ENCODE measurements at places on chromosomes 3 and 15.

DNA sequence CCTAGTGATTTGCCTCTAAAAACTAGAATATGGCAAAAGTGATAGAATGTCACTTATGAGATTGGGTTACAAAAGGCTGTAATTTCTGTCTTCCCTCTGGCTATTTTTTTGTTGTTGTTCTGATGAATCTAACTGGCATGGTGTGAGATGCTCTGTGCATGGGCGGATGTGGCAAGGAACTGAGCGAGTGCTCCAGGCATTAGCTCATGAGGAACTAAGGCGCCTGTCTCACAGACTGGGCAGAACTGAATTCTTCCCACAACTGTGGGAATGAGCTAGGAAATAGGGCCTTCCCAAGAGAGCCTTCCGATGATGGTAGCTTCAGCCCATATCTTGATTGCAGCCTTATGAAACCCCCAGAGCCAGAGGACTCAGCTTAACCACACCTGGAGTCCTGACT lies 222.5 kb downstream of the NR2F2 start:
- no peak for DNase-seq

GRCh38 chr3:108222853-108223565 lies 785 bp upstream of the IFT57 start:
- no peak for DNase-seq

GRCh38 chr3:55615694-55616295 lies 128.7 kb upstream of the WNT5A start:
- DNase-seq = no peak

DNA sequence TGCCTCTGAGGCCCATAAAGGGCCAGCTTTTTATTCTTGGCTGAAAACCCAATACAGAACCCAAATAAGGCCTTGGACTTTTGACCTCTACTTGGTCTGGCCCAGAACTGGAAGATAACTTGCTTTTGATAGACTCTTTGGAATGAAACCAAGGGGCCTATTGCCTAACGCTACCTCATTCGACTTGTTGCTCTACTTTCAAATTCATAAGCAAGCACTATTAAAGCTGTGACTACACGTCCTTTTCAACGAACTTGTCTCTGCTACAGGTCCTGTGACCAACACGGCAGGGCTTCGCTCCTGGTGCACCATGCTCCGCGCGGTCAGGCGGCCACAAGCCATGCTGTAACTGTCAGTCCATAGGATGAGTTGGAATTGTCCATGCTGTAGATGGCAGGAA lies 385.4 kb downstream of the MFSD1 start:
- DNase-seq = no peak

GRCh38 chr3:150610785-150611184 lies 7.7 kb downstream of the SELENOT start:
- no peak for DNase-seq

DNA sequence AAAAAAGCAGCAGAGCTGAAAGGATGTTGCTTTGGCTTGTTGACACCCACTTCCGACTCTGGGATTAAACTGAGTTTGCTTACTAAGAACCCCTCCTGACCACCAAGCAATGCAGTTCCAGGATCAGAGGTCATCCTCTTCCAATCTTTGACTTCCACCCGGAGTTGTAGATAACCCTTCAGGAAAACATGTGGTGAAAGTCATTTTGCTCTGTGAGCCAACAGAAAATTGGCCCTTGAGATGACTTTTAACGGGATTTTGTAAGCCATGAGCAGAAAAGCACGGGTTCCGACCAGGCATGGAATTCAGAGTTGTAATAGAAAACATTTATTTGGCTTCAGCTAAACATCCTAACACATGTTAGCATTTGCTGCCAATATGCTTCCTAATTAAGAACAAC lies 171.6 kb upstream of the NR2F2 start:
- DNase-seq = no peak

- no peak for DNase-seq
Measured at GRCh38 chr3:105348307-105348706, 18.4 kb upstream of the ALCAM start.

GRCh38 chr15:80210611-80211573 lies 41.1 kb downstream of the CTXND1 start:
- no peak for DNase-seq

DNA sequence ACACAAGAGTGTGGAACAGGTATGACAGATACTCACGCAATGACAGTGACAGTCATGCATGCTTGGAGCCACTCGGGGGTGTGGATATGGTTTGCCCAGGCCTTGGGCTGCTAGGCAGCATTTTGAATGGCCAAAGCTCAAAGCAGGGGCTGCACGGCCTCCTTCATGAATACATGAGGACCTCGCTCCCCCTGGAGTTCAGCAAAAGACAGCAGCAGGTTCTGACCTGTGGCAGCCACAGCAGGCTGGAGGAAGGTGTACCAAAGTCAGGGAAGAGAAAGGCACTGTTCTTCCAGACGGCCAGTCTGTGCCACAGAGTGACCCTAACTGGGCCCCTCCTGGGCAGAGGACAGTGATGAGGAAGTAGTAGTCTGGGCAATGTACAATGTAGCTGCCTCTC lies 88.2 kb upstream of the C2CD4B start:
- DNase-seq = no peak

- no peak for DNase-seq
Measured at GRCh38 chr3:29322586-29322985, 41.7 kb downstream of the RBMS3 start.

DNA sequence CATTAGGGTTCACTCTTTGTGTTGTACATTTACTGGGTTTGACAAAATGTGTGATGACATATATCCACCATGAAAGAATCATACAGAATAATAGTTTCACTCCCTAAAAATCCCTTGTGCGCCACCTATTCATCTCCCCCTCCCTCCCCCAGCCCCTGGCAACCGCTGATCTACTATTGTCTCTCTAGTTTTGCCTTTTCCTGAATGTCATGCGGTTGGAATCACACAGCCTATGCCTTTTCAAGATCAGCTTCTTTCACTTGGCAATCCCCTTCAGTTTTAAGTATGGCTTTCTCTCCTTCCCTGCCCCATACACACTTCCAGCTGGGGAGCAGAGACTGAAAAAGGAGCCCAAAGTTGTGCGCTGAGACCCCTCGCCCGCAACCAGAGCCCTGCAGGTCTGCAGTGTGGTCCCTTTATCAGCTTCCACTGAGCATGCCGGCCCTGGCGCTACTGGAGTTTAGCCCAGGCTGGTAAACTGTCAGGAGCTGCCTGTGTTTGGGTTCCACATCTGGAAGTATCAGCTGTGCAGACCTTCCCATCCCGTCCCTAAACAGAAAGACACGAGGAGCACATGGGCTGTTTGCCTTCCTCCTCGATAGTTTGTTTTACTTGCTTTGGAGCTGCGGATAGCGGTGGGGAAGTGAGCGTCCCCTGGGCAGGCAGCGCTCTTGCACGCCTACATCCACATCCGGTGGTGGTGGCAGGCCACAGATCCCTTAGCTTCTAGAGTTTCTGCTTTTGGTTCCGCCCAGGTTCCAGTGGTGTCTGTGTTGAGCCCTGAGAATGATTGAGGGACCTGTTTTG lies 12.3 kb downstream of the BOC start:
- DNase-seq = no peak

GRCh38 chr3:19149368-19149767 lies 1.1 kb downstream of the KCNH8 start:
- peak; percentile 4 for DNase-seq

DNA sequence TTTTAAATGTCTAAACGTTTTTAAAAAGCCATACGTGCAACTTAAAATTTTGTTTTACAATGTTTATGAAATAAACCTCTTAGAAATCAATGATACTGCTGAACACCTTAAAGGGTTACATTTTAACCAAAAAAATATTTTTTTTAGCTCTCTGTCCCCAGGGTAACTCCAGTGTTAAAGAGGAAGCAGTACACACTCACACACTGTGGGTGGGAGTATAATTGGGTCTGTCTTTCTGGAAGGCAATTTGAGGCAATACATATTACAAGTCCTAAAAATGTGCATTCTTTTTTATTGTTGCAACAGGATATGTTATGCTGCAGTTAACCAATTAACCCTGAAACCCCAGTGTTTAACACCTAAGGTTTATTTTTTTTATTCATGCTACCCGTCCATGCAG lies 34.1 kb downstream of the WHAMM start:
- no peak for DNase-seq

DNA sequence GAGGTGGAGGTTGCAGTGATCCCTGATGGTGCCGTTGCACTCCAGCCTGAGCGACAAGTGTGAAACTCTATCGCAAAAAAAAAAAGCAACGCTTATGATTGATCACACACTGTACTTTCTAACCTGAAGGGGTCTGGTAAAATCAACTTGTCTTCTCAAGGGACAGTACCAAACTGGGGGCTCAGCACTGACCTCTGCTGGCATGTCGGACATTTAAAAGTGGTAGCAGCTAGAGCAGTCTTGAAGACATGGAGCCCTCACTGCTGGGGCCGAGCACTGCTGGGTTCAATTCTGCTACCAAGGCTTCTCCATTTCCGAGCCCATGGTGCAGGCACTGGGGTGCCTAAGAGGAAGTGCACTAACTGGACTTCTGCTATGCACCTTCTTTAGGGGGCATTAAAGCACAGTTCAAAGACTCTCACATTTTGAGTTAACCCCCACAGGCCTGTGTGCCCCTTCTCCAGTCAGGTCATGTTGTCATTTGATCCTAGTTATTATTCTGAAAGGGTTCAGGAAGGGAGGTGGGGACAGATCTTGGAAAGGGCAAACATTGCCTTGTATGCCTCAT lies 26.4 kb upstream of the LAMP3 start:
- no peak for DNase-seq

GRCh38 chr15:77476995-77477394 lies 56.3 kb downstream of the HMG20A start:
- DNase-seq = no peak

GRCh38 chr3:46564190-46565021 lies 1.7 kb downstream of the LRRC2 start:
- no peak for DNase-seq

DNA sequence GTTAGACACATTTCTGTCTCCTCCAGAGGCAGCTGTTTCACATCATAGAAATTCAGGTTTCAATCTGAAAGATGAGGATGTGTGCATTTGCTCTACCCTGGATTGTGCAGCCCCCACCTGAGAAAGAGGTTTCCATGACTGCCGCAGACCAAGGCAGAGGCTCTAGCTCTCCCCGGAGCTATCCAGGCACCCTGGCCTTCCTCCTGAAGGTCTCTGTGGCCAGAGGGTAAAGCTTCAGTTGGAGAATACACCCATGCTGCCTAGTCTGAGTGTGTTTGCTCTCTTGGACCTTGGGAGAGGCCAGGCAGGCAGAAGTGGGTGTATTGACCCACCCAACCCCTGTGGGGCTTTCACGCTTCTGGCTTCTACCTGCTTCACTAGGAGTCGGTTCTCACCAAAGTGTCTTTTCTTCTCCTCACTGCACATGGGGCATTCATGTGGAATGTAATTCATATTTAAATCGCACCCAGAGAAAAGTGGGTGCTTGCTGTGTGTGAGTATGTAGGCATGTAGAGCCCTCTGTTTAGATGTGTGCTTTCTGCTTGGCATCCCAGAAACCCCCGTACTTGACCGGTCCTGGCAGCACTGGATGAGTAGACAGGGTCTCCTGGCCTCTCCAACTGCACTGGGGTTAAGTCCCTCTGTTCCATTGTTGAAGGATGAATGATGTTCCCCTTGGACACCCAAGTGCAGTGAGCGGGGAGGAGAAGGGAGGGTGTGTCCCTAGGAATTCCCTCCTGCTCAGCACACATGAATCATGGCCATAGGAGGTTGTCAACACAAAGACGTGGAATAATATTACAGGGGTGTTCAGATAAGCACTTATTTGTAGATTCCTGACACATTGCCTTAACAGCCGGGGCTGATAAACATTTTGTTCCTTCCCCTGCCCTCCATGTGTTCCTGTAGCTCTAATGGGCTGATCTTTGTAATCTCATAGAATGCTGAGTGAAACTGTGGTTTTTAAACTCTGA lies 20.3 kb upstream of the RAB6B start:
- DNase-seq = no peak

DNA sequence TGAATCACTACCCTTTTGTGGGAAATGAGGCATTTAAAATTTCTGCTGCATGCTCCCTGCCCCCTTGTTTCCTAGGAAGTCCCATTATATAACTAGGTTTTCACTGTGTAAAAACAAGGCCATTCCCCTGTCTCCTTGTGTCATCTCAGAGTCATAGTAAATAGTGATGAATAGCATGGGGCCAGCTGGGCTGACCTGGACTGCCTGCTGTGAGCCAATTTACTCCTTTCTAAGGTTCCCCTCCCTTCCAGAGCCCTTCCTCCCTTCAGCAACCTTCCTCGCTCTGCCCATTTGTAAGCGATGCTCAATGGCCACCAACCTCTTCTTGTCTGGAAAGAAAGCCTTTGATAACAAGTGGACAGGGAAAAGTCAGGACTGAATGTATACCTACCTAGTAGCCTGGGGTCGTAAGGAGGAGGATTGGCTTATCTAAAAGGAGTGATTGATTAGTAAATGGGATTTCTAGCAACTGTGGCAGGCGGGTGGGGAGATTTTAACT lies 11.7 kb downstream of the ITGA11 start:
- no peak for DNase-seq

GRCh38 chr3:71916747-71917369 lies 131.9 kb upstream of the PROK2 start:
- DNase-seq = no peak

GRCh38 chr3:137761563-137762503 lies 2.3 kb upstream of the SOX14 start:
- DNase-seq = no peak

GRCh38 chr3:95629802-95630201 lies 1184.6 kb upstream of the EPHA6 start:
- no peak for DNase-seq

- no peak for DNase-seq
Measured at GRCh38 chr3:116601206-116601605, 108.4 kb upstream of the TUSC7 start.

DNA sequence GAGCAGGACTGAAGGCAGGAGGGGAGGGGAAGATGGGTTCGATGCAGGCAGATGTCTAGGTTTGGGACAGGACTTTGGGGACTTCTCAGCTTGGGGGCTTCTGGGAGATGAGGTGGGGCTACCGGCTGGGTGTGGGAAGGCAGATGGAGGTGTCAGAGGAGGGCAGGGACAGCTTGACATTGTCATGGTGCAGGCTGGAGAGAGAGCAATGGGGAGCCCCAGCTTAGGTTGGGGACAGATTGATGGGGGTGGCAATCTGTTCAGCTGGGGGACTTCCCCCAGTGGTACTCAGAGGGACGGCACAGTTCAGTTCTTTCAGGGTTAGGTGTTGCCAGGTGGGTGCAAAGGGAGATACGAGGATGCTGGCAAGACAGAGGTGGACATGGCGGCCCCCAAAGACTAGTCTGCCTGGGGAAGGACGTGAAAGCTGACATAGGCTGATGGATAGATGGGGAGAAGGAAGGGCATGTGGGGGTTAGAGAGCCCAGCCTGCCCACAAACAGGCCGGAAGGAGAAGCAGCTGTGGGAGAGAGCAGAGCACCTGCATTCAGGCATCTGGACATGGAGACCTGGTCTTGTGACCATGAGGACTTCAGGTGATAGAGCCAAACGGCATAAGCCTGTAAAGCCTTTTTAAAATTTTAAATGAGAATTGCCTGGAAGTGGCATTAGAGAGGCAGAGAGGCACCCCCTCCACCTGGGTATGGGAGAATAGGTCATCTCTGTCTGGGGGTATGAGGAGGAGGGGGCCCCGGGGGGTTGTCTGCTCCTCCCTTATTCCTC lies 21.1 kb downstream of the ACAA1 start:
- DNase-seq = no peak

All from retinal pigment epithelial cell (primary cell).